ENCODE measurements at places on chromosomes 2 and 18.

GRCh38 chr2:24826773-24827145, 33.5 kb downstream of the CENPO start:
- no peak for DNase-seq

DNA sequence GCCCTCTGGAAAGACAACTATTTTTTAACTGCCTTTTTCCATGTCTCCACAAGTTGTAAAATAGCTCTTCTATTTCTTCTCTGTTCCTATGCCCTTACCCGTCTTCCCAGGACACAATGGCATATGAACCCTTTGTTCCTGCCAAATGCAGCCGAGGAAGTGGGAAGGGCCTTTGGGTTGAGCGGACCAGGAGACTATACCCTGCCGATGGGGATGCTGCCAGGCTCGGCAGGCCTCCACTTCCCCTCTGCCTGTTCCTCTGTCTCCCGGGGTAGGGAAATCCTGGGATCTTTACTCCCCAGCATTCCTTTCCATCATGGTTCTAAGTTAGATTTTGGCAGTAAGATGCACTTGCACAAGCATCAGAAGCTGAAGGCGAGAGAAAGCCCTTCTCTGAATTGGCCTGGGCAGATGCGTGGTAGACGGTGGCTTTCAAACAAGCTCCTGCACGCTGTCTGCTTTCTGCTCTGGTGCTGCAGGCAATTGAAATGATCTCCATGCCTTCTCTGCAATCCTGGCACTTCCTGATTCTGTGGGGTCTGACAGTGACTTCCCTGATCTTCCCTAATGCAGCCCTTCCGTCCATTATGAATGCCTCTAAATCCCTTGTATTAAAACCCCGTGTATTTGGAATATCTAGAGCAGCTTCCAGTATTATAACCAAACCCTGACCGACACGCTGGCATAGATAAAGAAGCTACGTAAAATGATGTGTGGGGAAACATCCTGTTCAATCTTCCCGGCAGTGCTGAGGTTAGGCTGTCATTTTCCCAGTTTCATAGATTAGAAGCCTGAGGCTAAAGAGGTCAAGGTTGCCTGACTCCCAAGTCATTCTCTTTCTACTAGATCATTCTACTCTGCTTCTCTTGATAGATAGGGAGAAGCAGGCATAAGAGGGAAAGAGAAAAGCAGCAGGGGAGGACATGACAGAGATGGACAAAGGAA, 69.8 kb downstream of the MCFD2 start:
- DNase-seq, result no peak

GRCh38 chr18:46296656-46297055, 192.5 kb downstream of the HAUS1 start:
- no peak for DNase-seq

DNA sequence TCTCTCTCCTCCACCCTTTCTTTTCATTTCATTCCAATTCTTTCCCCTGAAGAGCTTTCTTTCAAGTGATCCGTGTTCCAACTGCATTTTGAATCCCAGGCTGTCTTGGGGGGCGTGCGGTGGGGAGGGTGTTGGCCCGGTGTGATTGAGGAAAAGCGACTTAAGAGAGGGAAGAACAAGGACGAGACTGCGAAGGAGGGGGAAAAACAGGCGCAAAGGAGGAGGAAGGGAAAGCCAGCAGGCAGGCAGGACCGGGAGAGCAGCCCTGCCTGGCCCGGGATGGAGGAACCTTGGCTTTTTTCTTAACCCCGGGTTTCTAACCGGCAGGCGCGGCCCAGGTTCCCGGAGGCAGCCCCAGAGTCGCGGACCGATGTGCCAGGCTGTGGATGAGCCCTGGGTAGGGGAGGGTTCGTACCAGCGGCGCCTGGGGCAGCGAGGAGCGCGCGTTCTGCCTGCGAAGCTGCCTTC, 1.3 kb downstream of the ADCYAP1 start:
- DNase-seq, result no peak

- no peak for DNase-seq
Observed at GRCh38 chr2:197054437-197054836, 127.9 kb upstream of the PGAP1 start.

DNA sequence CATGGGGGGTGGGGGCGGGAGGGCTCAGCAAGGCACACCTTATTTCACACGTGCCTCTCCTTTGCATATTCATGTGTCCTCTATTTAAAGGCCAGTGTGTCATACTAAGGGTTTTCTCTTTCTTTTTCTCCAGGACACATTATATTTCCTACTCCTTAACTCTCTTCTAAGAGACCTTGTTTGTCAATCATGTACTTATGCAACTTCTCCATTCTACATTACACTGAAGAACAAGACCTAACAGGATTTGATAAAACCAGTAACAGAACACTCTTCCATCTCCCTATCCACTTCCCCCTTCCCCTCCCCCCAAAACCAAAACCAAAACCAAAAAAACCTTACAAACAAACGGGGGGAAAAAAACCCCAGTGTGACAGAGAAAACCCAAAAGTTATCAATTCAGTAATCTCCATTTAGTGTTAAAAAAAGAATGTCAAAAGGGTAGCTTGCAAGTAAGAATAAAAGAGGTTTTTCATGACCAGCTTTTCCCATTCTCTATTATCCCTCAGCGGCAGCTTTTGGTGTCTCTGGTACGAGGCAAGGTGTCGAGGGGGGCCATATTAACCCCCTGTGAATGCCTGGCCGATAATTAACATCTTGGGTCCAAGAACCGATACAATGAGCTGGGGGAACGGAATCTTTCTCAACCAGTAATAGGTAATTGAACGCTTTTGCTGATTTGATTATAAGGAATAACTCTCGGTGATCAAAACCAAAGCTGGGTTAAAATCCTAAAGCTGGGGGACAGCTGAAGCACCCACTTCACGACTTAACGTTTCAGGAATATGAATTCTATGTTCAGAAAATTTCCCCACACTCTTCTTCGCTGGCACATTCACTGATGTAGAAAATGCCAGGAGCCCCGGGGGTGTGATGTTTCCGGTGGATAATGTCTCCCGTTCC, 191.0 kb upstream of the TCF4 start:
- no peak for DNase-seq

DNA sequence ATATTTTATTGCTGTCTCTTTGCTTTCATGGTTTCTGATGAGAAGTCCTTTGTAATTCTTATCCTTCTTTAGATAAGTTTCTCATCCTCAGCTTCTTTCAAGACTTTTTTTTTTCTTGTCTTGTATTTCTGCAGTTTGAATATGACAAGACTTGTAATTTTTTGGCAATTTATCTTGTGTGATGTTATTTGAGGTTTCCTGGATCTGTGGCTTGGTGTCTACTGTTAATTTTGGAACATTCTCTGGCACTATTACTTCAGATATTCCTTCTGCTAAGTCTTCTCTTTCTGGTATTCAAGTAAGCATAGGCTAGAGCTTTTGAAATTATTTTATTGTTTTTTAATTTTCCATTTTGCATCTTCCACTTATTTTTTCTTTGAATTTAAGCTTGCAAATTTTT, 1083.2 kb downstream of the CNTNAP5 start:
- no peak for DNase-seq

GRCh38 chr2:103159018-103159417, 397.2 kb downstream of the TMEM182 start:
- DNase-seq, result no peak

DNA sequence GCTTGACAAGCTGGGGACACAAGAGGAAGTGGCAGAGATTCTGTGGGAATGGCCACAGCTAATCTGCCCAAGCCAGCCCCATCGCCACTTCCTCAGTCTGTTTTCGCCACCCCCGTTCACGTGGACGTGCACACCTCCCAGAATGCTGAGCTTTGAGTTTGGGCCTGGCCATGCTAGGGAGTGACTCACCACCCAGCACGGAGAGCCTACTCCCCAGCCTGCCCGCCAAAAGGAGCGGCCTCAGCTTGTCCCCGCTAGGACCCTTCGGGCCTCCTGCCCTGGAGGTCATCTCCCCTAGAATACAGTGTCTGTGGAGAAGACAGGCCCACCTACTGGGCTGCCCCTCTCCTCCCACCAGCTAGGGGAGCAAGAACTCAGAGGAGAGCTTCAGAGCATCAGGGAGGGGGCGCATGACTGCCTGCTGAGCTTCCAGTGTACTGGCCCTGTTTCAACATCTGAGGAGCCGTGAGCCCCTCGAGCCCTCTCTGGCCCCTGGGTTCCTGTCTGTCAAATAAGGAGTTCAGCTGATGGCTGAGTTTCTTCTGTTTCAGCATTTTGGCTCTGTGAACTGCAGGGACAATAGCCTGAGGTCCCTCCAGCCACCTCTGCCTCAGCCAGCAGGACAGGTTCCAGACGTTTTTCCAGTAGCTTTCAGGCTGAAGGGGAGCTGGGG, 5.1 kb downstream of the SLC35F6 start:
- no peak for DNase-seq

DNA sequence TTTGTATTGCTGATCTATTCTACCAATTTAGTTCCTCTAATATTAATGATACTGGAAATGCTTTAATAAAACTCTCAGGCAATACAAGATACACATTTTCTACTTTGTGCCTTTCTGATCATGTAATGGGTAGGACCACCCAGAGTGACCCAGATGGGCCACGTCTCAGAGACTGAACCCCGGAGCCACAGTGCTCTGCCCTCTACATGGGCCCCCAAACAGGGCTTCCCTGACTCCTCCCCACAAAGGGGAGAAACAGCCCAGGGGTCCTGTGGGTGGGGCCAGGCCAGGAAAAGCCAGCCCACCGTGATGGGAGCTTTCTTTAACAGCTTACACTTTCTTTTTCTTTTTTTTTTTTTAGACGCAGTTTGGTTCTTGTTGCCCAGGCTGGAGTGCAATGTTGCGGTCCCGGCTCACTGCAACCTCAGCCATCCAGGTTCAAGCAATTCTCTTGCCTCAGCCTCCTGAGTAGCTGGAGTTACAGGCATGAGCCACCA, 18.4 kb downstream of the HDAC4 start:
- no peak for DNase-seq

DNA sequence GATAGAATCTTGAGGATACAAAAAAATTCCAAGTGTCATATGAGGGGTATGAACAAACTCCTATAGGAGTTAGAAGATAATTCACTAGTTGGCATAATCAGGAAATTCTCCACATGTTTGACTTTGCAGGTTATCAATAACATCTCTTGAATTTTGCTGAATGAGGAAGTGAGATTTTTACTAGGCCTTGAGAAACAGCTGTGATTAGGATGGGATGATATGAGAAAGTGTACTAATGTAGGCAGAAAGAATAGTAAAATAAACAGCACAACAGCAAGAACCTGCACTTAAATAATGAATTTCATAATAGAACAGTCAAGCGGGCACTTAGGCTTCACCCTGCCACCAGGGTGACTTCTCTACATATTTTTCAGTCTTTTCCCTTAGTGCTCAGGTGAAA, 570.8 kb upstream of the CRIM1 start:
- no peak for DNase-seq

DNA sequence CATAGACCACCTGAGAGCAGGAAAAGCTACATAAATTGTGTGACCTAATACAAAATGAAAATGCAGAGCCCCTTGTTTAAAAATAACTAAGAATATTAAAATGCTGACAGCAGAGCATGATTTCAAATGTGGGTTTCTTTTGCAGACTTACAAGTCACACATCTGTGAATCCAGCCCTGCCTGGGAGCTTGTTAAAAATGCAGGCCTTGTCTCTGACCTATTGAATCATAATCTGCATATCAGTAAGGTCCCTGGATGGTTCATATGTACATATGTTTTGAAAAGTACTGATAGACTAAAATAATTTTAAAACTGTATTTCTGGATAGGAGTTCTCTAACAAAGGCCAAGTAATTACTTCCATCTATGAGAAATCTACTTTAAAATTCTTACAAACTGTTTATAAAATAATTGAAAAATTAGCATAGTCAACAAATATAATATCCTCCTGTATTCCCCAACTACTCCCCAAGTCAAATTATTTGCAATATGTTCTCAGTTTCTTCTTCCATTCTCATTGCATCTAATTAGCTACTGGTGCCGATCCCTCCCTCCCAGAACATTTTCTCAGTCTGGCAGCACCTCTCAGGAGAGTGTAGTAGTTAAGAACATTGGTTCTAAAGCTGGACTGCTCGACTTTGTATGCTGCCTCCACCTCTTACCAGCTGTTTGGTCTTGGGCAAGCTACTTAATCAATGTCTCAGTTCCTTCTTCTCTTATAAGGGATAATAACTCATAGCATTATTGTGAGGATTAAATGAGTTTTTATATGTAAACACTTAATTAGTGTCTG, 1040.4 kb upstream of the CDH2 start:
- DNase-seq, result no peak

- DNase-seq, result no peak
Observed at GRCh38 chr2:197710424-197711042, 5.4 kb downstream of the MARS2 start.

GRCh38 chr2:180660881-180661685, 319.3 kb upstream of the UBE2E3 start:
- no peak for DNase-seq

DNA sequence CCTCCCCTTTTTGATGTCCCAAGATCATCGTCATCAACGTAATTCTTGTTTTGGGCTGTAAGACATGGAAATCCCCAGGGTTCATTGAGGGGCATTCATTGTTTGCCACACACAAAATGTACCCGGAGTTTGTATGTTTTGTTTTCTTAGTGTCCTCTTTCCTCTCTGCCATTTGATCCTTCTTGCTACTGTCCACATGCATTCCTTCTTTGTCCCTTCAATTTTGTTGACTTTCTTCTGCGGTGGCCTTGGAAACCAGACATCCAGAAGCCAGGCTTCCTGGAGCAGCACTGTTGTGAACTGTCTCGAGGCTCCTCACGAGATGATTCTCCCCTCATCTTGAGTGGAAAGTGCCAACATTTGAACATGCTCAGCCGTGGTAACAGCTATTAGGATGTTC, 24.8 kb downstream of the IGFBP2 start:
- DNase-seq, result no peak

GRCh38 chr18:3395466-3395865, 54.5 kb upstream of the TGIF1 start:
- no peak for DNase-seq

- DNase-seq, result no peak
Observed at GRCh38 chr2:229270551-229271410, at the start of gene PID1. TSS of gene PID1 (minus strand) at chr2:229271287. CDS start at chr2:229271043, 244 bp downstream.

- DNase-seq, result no peak
Observed at GRCh38 chr18:7458884-7459283, 108.2 kb upstream of the PTPRM start.

DNA sequence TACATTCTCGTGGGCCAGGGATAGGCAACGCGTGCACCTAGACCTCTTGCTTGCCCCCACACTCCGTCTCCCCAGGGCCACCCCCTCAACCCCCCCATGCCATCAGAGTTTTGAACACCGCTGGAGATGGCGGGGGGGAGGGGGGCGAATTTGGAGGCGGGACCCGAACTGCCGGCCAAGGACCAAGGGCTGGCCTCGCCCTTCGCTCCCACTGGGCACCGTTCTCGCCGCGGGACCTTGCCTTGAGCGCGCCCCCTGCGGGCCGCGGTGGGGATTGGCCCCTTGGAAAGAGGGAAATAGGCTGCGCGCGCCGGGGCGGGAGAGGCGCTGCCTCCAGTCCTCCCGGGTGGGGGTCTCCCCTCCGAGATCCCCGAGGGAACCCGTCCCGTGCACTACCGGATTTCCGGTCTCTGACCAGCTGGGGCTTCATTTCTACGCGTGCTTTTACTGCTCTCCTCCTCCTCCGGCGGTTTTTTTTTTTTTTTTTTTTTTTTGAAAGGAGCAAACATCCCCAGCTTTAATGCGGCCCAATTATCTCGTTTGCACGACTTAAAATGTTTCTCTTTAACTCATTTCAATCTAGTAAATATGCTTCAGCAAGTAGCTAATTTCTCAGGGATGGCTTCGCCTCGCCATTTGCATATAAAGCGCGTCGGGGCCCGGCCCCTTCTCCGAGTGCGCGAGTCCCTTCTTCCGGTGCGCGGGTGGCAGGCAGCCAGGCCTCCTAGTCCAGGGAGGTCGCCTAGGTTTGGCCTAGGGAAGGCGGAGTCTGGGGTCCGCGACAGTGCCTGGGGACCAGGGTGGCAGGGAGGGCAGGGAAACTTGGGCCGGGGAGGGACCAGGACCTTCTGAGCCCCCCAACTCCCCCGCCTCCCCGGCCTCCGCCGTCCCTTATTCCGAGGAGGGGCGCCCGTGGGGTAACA, 10.0 kb upstream of the GBX2 start:
- DNase-seq, result peak; percentile 32

Data from T-helper 17 cell (primary cell).